ENCODE measurements at places on chromosomes 3 and 15.

DNA sequence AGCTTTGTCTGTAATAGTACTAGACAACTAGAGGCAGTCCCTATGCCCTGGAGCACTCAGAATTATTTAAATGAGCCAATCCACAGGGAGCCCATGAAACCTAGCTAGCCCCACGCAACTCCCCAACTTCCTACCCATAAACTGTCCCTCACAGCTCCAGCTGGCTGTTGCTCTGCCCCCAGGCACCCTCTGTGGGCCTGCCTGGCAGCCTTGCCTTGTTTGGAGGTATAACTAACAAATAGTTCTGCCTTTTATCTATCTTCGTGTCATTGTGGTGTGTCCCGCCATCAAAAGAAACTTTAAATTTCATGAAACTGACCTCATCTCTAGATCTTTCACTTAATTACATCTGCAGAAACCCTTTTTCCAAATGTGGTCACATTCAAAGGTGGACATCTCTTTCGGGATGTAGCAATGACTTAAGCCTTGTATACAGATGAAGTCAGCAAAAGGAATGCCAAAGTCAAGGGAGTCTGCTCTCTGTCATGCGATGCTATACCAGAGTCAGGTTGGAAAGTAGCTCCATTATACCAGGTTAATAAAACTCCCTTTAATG, 1.8 kb upstream of the RTP3 start:
- DNase-seq, result no peak

DNA sequence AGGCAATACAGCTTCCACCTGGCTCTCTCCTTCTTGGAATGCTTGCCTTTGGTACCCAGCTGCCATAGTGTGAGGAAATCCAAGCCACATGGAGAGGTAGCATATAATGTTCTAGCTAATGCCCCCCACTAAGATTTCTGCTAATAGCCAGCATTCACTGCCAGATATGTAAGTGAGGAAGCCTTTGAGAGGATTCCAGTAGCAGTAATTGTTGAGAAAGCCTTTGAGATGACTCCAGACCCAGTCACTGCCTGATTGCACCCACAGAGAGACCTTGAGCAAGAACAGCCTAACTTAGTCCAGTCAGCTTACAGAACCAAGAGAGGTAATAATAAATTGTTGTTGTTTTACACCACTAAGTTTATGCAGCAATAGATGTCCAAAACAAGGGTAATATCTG, 63.1 kb downstream of the STRIT1 start:
- DNase-seq, result no peak

DNA sequence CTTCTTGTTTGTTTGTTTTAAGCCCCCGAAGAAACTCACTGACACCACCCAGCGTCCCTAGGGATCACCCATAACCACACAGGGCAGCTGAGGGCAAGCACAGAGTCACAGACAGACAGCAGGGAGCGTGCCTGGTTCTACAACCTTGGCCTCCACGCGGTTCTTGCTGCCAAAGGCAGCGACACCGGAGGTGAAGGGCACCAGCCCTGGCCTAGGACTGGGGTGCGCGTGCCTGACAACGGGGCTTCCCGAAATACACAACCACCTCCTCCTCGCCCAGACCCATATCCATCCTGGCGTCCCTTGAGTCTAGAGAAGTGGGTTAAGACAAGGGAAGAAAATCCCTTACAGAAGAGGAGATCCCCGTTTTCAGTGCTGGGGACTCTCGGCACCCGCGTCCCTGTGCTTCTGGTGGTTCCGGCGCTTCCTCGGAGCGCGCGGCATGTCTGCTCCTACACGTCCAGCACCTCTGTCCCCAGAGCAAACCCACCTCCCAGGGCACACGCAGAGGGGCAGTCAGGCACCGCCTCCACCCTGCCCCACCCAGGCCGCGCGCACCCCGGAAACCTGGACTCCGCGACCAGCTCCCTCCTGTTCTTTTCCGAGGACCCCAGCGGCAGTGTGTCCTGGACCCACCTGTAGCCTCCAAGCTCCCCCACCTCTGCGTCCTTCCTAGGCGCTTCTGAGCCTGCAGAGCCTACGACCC, 911 bp downstream of the RFTN1 start:
- no peak for DNase-seq

GRCh38 chr3:152357587-152357986, 88.9 kb downstream of the MBNL1 start:
- no peak for DNase-seq

GRCh38 chr3:59106085-59106648, 56.3 kb upstream of the CFAP20DC start:
- DNase-seq, result no peak

GRCh38 chr15:80042568-80042967, 16.9 kb upstream of the ZFAND6 start:
- no peak for DNase-seq

GRCh38 chr3:147416931-147417330, 7.8 kb downstream of the ZIC1 start:
- no peak for DNase-seq

GRCh38 chr15:86912661-86913060, 833.0 kb downstream of the AGBL1 start:
- no peak for DNase-seq

DNA sequence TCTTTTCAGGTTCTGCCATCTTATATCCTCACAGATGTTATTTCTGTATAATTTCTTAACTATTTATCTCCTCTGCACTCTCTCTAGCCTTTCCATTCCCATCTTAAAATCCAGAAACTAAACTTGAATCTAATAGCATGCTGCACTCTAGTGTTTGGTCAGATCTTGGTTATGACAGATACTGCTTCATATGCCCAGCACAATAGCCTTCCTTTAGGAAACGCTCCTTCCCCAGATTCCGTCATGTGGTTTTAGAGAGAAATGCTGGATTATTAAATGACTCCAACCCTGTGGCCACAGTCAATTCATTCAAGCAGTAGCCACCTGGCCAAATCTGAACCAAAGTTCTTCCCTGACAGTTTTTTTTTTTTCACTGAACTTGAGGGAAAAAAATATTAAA, 19.4 kb downstream of the RASGRP1 start:
- no peak for DNase-seq

DNA sequence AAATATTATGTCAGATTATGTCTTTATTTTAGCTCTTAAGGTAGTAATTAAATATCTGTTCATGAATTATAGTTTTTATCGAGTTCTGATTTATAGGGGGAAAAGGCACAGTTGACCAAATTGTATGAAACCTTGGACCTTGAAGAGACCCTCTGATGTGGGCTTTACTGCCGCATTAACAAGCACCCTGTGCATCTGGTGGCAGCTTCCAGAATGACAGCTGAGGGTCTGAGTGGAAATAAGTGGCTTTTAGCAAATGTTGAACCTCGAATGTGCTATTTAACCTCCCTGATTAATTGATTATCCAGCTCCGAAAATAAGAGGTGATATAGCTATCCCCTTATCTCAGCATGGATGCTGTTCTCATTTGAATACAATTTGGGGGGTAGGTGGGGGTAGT, 87.0 kb downstream of the TMEM108 start:
- DNase-seq, result no peak

- no peak for DNase-seq
Observed at GRCh38 chr3:44915702-44916438, 41.5 kb downstream of the TGM4 start.

DNA sequence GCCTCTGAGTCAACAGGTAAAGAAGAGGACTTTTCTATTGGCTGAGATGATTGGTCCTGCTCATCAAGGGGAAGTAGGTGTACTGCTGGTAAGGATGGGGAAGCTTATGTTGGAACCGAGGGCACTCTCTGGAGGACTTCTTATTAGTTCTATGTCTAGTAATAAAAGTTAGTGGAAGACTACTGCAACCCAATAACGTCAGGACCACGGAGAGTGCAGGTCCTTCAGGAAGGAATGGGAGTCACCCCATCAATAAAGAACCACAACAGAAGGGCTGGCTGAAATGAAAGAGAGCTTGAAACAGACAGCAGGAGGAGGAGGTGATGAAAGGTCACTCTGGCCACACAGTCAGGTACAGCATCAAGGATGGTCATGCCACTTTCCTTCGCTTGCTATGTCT, 68.8 kb upstream of the PRR23E start:
- no peak for DNase-seq

- DNase-seq, result no peak
Observed at GRCh38 chr3:141603473-141604035, 116.7 kb downstream of the RASA2 start.

- no peak for DNase-seq
Observed at GRCh38 chr15:92705764-92706163, 50.2 kb upstream of the FAM174B start.

- DNase-seq, result no peak
Observed at GRCh38 chr3:98710067-98710659, 53.0 kb upstream of the ST3GAL6 start.

GRCh38 chr3:120773932-120774331, 31.4 kb downstream of the GTF2E1 start:
- DNase-seq, result no peak

Measured in stimulated activated CD4-positive, alpha-beta T cell treated with anti-CD3 and anti-CD28 coated beads, TNF-alpha, amount 100 ng/mL, for 1 hour (primary cell).